ENCODE measurements at places on chromosomes 13 and 19.

- DNase-seq: no peak
Measured at GRCh38 chr13:32212421-32212820, 102.7 kb downstream of the ZAR1L start.

DNA sequence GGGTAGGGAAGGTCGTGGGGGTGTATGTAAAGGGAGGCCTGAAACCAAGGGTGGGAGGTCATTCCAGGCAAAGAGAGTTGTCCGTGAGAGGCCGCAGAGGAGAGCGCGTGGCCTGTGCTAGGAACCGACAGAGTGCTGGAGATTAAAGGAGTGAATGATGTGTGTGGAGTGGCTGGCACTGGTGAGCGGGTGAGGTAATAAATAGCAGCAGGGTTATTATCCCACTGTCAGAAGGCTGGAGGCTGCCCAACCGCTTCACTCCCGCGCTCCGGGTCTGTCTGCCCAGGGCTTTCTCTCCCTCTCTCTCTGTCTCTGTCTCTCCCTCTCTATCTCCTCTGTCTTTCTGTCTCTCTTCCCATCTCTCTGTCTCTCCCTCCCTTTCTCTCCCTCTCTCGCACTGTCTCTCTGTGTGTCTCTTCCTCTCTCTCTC lies 17.4 kb downstream of the ZNF579 start:
- DNase-seq: no peak

DNA sequence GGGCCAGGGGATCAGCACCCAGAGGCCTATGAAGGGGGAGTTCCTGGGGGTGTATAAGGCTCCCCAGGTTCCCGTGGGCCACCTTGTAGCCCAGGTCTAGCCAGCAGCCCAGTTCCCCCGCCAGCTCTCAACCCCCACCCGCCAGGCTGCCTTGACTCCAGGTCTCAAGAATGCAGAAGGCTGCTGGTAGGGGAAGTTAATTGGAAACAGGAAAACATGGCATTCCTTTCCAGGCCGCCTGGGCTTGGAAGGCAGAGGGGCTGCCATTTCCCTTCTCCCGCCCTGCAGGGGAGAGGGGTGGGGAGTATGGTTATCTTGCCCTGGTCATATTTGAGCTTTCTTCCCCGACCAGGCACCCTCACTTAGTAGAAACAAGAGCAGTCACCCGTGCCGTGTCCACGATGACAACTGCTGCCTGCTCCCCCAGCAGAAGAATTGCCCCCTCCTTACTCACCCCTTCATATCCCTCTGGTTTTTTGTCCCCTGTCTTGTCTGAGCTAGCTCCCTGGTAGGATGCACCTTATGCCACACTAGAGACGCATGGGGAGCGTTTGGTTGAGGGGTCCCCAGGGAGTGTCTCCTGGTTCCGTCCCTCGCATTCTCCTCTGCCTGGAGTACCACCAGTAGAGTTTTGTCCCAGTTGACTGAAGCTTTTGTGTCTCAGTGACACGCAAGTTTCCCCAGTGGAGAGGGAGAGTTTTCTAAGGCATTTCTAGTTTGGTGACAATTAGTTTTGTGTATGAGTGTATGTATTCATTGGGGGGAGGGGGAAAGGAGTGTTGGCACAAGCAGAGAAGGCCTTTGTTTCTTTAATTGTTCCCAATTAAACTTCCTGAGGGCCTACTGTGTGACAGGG lies 4.5 kb downstream of the BICRA start:
- no peak for DNase-seq

DNA sequence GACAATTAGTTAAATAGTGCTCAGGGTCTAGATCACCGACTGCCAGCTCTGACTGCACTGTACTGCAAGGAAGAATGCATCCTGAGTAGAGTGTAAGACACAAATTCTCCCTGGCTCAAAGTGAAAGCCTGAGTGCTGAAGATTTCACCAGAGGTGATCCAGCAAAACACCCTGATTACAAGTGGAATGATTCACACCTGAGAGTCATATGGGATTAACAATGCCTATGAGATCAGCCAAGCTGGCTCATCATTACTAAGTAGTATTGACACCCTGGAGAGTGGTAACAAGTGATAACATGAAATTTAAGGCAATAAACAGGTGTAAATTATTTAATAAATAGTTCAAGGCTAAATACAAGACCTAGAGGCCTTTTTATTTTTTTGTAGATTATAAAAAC lies 403.8 kb upstream of the PRR20A start:
- DNase-seq: no peak

DNA sequence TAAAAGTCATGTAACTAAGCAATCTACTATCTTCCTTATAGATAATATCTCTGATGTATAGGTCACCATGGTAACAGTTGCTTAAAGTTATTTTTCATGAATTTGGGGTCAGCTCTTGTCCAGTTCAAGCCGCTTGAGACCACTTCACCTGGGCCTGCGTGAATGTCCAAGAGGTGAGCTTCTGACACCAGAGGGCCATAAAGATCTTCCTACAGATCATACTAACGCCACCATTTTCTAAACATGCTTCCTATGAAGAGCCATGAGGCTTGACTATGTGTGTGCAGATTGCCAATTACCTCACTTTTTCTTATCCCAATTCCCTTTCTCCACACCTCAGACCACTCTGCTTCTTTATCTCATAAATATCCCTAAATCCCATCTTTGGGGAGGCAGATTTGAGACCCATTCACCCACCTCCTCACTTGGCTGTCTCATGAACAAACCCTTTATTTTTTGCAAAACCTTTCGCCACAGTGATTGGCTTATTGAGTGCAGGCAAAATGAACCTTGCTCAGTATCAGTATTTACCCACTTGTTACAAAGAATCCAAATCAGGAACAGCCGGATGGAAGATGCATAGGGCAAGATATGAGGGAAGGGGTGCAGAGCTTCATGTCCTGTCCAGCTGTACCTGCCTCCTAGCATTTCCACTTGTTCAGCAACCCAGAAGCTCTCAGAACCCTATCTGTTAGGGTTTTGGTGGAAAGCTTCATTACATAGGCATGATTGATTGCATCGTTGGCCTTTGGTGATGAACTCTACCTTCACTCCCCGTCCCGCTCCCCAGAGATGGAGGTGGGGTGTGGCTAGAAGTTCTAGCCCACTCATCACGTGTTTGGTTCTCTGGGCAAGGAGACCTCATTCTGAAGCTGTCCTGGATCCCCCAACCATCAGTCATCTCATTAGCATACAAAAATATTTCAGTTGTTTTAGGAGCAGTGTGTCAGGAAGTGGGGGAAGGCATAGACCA lies 34.2 kb downstream of the FAM187B start:
- DNase-seq: no peak

DNA sequence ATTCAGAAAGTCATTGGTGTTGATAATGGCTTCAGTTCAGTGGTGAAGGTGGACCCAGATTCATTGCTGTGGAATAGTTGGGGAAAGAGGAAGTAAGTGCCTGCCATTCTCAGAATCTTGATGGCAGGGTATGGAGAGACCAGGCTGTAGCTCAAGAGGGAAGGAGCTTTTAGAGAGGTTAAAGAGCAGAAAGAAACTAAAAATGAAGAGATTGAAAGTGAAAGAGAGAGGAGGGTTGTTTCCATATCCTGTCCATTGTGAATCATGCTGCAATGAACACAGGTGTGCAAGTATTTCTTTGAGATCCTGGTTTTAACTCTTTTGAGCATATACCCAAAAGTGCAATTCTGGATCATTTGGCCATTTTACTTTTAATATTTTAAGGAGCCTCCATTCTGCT lies 12.5 kb downstream of the GJB6 start:
- DNase-seq: no peak

DNA sequence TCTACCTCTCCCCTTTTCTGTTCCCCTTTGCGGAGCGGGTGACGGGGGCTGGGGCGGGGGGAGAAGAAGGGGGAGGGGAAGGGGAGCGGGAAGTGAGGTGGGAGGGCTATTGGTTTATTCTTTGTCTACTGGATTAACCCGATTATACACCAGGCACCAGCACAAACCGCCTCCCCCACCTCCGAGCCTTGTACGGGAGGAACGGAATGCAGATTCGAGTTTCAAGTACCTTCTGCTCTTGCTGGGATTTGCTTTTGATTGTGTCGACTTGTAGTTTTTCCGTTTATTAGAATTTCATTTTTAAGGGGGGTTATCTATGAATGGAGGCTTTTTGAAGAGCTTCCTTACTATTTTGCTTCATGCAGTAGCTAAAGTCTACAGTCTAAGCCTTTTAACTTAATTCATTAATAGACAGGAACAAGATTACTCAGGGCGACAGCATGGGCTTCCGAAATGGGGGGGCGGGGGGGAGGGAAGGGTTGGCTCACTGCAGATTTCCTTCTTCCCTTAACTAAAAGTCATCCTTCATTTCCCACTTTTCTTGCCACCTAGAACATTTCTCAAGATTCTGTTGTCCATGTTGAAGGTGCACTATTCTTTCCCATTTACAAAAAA lies 937 bp upstream of the SPRY2 start:
- DNase-seq: no peak

- DNase-seq: no peak
Measured at GRCh38 chr13:25059958-25060357, 36.0 kb upstream of the PABPC3 start.

DNA sequence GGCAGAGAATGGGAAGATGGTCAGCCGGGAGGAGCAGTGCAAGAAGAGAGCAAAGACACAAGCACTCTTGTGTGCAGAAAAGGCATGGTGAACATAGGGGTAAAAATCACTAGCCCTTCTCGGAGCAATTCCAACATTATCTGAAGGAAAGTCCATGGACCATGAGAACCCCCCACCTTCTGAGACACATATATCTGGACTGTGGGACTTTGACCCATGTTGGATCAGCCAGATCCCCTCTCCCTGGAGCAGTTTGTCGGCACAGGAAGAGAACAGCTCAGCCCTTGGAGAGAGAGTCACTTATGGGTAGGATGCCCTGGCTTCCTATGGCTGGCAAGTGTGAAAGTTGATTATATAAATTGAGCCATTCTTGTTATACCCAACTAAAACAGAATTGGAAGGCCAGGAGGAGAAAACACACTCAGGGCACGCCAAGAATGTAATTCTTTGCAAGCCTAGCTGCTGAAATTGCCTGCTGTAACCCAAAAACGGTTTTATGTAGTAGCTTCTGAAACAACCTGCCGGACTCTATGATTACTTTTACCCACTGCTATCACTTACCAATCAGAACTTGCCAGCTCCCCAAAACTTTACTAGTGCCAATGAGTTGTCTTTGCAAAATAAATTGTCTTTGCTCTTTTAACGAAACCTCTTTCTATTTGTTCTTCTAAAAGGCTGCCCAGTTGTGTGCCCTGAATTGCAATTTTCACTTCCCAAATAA lies 62.8 kb upstream of the ZNF599 start:
- no peak for DNase-seq

DNA sequence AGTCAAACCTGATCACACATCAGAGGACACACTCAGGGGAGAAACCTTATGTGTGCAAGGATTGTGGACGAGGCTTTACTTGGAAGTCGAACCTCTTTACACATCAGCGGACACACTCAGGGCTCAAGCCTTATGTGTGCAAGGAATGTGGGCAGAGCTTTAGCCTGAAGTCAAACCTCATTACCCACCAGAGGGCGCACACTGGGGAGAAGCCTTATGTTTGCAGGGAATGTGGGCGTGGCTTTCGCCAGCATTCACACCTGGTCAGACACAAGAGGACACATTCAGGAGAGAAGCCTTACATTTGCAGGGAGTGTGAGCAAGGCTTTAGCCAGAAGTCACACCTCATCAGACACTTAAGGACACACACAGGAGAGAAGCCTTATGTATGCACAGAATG lies 8.2 kb upstream of the ZNF527 start:
- DNase-seq: no peak

DNA sequence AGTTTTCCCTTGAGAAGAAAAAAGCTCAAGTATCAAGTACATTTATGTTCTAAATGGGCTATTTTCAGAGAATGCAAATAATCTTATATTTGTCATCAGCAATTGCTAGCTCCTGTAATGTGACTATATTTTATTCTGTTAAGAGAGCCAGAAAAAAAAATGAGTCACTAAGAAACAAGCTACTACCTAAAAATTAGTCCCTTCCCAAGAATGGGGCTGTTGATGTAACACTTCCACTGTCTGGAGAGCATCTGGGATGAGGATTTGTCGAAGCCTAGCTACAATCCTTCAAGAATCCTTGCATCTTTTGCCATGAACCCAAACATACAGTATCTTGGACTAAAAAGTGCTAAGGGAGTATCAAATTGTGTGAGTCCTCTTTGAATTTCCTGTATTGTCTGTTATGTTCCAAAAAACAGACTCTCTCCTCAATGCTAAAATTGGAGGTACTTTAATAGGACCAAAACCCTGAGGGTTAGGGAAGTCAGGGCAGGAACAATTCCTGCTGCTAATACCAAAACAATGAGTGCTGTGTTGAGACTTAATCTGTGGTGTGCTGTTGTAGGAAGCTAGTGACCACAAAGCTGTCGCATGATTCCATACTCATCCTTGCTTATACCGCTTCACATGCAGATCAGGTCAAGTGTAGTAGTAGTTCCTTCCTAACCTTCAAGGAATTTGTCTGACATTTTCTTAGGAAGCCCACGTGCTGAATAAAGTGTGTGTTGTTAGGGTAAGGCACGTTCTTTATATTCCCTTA lies 4.9 kb upstream of the ZC3H13 start:
- no peak for DNase-seq

DNA sequence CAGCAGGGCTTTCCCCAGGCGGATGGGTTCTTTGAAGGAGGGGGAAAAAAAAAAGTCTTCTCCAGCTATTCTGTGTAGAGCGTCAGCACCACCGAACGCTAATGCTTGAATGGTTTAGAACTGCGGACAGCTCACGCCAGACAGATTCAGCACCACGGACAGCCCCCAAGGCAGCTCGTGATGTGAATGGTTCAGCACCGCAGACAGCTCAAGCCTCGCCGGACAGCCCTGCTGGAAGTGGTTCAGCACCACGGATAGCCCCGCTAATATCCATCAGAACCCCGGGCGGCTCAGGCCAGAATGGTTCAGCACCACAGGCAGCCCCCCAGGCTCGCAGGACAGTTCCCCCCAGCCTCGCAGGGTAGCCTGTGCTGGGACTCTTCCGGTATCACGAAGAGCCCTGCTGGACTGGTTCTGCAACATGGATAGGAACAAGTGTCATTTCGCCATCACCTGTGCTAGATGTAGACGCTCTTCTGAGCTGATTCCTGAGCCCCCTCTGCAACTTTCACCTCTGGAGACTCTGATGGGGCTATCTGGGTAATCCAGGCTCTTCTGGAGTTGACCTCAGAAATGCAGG lies 4.9 kb upstream of the SMIM17 start:
- no peak for DNase-seq

DNA sequence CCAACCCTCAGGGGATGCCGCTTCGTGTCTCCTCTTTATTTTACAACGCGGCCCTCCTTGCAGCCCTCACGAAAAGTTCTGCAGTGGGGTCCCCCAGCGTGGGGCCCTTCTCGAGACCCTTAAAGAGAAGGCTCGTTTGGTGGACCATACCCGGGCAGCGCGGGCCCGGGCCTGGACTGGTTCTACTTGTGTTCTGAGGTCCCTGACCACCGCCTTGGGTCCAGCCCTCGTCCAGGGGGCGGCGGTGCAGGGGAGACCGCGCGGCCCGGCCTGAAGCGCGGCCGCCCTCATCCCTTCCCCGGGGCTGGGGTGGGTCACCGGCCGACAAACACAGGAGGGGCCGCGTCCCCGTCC lies 400 bp upstream of the SERP2 start:
- DNase-seq: no peak
